Right renal cortex interstitium (tissue), 3 donors: ENCODE measurements at places on chromosomes 11 and 22. TPM values are rescaled to one million over a fixed set of nuclear protein-coding genes. Genes with fewer than 3 reads are reported as not detected.

CALCA gene
- 9.7 TPM for polyA plus RNA-seq

DNA sequence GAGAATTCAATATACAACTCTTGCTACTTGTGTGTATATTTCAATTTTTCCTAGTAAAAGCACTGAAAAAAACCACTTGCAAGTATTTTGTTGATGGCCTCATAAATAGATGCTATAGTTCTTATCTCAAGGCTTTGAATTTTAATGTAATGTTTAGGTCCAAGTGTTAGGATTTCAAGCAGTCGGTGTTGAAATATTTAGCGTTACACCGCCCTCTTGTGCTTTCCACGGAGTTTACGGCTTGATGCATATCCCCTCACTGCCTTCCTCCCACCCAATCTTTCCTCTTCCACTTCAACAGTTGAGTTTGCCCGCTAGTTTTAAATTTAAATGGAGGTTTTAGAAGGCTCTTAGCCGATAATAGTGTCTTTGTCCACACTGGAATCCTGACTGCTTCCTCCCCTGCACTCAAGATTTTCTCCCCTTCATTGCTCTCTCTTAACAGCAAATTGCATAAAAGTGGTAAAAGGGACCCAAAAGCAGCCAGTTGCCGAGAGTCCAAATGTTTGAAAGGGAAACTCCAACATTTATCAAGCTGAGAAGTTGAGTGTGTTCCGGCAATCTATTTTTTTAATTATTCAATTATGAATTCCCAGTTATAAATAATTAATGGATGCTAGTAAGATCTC lies 25.9 kb upstream of the HTATIP2 start:
- no peak for DNase-seq

DPAGT1 gene
- 56.9 TPM for polyA plus RNA-seq

DNA sequence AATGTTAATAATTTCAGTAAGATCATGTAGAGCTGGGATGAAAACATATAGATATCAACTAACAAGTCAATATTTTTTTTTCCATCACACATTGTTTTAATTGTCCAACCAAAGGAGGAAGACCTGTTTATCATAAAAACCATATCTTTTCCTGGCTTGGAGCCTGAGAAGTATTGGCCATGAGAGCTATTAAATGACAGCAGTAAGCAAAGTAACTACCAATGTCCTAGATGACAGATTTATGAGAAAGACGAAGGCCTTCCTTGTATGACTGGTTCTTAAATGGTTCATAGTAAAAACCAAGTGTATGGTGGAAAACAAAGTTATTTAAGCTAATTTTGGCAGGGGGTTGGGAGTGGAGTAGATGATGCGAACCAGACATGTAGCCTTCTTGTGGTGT lies 1147.1 kb upstream of the TENM4 start:
- no peak for DNase-seq

GRCh38 chr11:126597041-126597440 lies 241.6 kb downstream of the ST3GAL4 start:
- no peak for DNase-seq

GRCh38 chr11:68750195-68751003 lies 921 bp downstream of the TESMIN start:
- DNase-seq: no peak

- DNase-seq: no peak
These were observed 12.9 kb upstream of the CAT start for GRCh38 chr11:34425867-34426266.

DNA sequence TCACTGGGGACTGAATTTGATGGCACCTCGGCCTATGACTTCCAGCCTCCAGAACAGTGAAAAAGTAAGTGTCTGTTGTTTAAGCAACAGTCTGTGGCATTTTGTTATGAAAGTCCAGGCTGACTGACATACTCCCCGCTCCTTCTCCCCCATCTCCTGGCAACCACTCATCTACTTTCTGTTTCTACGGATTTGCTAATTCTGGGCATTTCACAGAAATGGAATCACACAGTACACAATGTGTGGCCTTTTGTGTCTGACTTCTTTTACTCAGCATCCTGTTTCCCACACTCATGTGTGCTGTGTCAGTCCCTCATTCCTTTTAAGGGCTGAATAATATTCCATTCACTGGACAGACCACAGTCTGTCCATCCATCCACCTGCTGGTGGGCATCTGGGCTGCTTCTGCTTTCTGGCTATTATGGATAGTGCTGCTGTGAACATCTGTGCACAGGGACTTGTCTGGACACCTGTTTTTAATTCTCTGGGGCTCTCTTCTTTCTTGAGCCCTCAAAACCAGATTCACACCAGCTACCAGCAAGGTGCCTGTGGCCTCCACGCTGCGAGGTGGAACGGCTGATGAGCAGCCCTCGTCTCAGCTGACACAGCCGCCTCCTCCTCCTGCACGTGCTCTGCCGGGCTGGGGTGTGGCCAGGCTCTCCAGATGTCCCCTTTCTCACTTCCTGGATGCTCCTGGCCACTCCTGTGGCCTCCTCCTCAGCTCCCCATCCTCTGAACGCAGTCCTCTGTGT lies 333.1 kb downstream of the CTTN start:
- DNase-seq: no peak

HIRA gene
- polyA plus RNA-seq: 34.9 TPM

JAML gene
- 2.4 TPM for polyA plus RNA-seq

- DNase-seq: no peak
These were observed 252.4 kb downstream of the GRM5 start for GRCh38 chr11:88813233-88813915.

GRCh38 chr22:31753634-31754501 lies at the start of gene DEPDC5:
TSS of gene DEPDC5 (plus strand) at chr22:31754019. CDS start at chr22:31754922, 903 bp downstream.
- peak; percentile 94 for DNase-seq

- DNase-seq: no peak
These were observed 1447.7 kb downstream of the TBC1D22A start for GRCh38 chr22:48210198-48210580.

SCYL1 gene
- 60.9 TPM for polyA plus RNA-seq

DNA sequence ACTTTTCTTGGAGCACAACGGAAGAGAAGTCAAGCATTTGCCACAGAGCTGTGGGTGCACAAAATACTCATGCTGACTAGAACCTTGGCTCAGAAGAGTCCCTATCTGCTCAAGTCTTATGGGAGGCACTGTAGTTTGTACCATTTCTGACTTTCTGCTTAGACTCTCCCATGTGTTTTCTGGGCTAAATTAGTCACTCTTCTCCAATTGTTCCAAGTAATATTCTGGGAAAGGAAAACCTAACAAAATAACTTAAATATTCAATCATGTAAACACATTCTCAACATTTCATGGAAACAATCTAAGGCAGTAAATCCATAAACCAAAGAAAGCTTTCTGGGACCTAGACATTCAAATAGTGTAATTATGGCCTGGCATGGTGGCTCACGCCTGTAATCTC lies 220.7 kb downstream of the SWAP70 start:
- DNase-seq: no peak

DNA sequence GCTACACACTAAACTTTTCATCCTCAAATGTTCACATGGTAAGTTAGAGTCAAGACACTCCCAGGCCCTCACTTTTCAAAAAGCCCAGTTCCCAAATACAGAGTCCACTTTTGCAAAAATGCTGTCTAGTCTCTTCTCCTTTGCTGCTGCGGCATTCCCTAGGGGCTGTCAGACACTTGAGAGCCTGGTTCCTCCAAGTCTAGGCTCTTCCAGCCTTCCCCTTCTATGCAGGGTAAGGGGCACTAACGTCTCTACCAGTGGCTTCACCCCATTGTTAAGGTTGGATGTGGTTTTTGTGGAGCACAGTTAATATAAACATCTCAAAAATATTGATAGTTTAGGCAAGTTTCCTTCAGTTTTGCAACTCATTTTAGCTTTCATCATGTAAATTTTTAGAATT lies 181.5 kb downstream of the KIF18A start:
- no peak for DNase-seq

DNA sequence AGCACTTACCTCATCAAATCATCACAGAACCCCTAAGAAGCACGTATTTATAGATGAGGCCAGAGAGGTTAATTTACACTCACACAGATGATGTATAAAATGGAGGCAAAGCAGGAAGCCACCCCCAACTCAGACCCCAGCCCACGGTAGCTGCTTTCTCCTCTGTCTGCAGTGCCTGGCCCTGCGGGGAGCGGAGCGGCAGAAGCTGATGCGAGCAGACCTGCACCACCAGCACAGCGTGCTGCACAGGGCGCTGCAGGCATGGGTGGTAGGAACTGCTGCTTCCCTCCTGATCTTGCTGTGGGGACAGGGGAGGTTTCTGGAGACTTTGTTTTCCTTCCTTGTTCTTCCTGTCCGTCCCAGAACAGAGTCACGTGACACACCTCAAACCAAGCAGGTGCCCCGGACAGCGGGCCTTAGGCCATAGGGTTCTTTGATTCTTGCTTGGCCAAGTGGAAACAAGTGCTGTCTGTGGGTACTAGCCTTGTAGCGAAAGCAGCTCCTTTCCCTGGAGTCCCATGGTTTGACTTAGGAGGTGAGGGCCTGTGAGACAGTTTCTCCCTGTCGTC lies 57.8 kb downstream of the PISD start:
- DNase-seq: no peak

HEPACAM gene
- polyA plus RNA-seq: 1.8 TPM

DNA sequence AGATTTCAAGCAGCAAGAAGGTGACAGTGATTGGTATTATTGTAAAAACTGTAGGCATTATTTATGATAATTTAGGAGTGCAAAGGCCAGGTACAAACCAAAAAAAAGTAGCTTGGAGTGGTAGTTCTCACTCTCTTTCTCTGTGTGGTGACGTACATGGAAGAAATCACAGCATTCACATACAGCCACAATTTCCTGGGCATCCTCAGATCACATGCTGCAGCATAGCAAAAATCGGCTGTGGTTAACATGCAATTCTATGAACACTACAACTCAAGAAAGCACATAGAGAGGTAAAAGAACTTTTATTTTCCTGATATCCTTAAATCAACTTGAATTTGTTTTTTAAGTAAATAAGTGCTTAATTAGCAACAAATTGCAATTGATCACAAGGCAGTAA lies 875.8 kb downstream of the DLG2 start:
- DNase-seq: no peak

DNA sequence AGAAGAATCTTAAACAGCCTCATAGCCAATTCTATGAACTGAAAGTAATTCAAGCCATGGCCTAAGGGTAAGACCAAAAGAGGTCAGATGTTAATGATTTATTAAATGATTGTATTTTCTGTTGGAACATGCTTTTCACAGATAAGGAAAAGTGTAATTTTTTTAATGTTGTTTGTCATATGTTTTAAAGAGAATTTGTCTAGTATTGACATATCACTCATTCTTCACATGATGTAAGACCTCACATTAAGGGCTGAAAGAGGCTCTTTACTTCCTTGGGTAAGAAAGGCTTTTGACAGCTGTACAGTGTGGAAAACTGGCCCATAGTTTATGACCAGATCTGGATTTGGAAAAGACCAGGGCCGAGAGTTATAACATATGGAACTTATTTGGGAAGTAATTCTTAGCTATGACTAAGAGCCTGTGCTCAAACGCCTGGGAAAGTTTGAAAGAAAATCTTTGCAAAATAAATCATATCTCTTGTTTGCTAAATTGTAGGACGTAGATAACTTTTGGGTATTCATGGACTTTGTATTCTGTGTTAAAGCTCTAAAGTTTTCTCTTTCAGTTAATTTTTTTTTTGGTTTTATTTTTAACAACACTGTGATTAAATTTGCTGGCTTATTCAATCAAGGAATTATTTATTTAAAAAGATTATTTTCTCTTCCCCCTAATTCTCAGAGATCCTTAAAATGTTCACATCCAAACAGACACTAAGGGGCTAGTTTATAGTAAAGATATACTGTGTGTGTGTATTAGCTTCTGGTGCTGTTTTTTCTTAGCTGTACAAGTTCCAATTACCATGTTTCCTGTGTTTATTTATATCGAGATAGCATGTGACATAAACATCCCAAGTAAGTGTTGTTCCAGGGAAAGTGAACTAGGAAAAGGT lies 162.2 kb downstream of the ARHGAP42 start:
- no peak for DNase-seq

DNA sequence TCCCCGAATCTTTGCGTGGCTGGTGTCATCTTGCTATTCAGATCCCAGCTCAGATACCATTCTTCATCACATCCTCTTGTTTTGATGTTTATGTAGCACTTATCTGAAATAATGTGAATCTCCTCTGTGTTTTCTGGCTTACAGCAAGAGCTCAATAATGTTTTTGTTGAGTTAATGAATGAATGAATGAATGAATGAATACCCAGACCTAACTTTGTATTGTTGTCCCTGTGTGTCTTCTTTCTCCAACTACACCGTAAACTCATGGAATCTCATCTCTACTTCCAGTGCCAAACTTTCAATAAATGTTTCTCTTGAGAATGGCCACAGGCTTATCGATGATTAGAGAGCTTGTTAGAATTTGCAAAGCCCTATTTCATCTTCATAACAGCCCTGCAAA lies 110.2 kb downstream of the MYO18B start:
- DNase-seq: no peak

DNA sequence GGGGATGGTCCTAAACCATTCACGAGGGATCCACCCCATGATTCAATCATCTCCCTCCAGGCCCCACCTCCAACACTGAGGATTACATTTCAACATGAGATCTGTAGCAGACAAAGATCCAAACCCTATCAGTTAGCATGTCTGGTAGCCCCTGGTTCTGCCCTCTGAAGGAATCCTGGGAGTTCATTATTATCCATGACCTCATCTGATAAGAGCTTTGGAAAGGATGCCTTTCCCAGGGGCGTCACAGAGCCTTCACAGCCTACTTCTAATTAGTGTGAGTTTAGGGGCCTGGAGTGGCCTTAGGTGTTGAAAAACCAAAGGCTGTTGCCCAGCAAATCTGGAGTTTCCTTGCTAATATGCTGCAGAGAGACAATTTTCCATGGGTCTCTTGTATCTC lies 8.6 kb upstream of the EIF3M start:
- no peak for DNase-seq

- no peak for DNase-seq
These were observed 188.1 kb downstream of the MYO18B start for GRCh38 chr22:25930083-25930482.

- DNase-seq: no peak
These were observed 71.6 kb downstream of the LRP5 start for GRCh38 chr11:68383976-68384501.

GRCh38 chr11:69455969-69456368 lies 25.5 kb upstream of the LINC01488 start:
- no peak for DNase-seq

PGA3 gene
- polyA plus RNA-seq: 0.40 TPM

MMP13 gene
- polyA plus RNA-seq: not detected

DNA sequence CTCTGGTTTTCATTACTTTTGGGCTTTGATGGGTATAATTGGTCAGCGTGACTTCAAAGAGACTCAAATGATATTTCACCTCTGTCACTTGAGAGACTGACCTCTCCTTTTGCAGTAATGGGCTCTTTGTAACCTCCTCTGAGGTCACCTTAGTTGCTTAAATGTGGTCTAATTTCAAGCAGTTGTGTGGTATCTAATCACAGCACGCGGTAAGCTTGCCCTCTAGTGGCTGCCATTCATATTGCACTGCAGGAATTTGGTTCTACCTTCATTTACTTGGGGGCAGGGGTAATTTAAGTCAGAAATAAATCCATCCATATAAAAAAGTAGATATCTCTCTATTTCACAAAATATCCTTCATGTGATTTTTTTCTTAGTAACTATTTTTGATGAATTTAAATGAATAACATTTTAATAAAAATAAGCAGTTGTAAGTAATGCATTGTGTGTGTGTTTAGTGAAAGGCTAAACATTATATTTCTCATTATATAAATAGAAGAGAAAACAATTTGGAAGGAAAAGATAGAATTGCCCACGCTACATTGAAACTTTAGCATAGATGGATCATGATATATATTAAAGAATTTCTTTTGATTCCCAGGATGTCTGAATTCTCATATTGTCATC lies 55.0 kb upstream of the ANO3 start:
- DNase-seq: peak; percentile 43
